ENCODE measurements at places on chromosomes 16 and 17.

DNA sequence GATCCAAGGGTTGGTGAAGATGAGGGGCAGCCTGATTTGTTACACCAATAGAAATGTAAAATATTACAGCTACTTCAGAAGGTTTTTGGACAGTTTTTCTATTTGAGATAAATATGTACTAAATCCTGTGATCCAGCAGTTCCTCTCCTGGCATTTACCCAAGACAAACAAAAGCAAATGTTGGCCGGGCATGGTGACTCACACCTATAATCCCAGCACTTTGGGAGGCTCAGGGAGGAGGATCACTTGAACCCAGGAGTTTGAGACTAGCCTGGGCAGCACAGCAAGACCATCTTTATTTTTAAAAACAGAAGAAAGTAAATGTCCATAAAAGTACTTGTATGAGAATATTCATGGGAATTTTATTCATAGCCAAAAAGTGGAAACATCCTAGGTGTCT is 64.8 kb upstream of the MRC2 start:
- DNase-seq = no peak

GRCh38 chr17:75602644-75603043 is 15.0 kb downstream of the MYO15B start:
- no peak for DNase-seq

- no peak for DNase-seq
Measured at GRCh38 chr17:78882540-78883088, 20.4 kb downstream of the CEP295NL start.

DNA sequence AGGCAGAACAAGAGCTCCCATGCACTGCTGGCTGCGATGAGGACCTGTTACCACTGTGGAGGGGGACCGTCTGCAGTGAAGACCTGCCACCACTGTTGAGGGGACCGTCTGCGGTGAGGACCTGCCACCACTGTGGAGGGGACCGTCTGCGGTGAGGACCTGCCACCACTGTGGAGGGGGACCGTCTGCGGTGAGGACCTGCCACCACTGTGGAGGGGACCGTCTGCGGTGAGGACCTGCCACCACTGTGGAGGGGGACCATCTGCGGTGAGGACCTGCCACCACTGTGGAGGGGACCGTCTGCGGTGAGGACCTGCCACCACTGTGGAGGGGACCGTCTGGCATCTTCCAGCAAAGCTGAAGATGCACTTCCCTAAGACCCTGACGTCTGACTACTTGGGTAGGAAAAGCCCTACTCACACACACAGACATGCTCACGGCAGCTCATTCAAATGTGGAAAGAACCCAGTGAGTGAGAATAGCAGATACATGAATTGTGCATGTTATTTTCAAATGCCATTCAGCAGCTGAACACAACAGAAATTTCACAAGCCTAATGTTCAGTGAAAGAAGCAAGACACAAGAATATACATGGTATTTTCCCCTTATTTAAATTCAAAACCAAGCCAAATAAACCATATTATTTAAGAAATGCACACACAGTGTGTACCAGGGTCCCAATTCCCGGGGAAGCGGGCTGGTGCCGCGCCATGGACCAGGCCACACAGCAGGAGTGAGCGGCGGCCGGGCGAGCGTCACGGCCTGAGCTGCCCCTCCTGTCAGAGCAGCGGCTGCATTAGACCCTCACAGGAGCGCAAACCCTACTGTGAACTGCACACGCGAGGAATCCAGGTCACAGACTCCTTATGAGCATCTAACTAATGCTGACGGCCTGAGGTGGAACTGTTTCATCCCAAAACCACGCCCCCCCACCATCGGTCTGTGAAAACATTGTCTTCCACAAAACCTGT is 64.2 kb upstream of the METRNL start:
- DNase-seq = no peak

DNA sequence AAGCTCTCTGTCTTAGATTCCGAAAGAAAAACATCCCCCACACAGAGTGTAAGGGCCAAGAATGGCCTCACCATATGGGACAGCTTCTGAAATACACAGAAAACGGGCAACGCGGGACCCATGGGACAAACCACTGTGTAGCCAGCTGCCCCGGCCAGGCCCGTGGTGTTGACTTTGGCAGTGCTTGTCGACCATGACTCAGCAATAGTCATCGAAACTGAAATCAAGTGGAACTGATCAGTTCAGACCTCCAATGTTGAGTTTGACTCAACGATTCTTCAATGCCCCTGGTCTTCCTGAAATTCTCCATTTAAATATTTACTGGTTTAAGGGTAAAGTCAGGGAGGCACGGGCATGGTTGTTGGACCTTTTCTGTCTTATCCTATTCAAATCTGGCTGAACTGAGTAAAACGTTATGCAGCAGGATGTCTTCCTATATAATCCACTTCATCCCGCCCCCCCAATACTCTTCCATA is 27.5 kb downstream of the ZFHX3 start:
- DNase-seq = no peak

DNA sequence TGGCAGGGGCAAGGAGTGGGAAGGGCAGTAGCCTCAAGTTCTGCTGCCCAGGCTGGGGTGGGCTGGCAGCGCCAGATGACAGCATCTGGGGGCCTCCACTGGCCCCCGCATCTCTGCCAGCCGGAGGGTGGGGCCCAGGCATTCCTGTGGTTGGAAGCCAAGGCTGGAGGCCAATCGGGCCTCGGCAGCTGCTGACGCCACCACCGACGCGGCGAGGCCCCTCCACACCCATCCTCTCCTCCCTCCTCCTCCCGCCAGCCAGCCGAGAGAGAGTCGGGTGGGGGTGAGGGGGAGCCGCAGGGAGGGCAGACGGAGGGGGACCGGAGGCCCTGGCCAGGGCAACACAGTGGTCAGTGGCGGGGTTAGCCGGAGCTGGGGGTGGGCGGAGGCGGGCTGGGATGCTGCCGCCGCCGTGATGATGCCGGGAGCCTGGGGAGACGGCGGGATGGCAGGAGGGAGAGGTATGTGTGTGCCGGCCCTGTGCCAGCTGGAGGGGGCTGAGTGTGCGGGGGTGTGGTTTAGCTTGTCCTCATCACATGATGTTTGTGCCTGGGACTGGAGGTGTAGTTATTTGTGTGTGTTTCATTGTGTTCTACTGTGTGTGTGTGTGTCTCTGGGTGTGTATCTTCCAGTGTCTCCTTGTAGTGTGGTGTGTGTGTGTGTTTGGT is 36.6 kb downstream of the ARHGAP23 start:
- peak; percentile 96 for DNase-seq

DNA sequence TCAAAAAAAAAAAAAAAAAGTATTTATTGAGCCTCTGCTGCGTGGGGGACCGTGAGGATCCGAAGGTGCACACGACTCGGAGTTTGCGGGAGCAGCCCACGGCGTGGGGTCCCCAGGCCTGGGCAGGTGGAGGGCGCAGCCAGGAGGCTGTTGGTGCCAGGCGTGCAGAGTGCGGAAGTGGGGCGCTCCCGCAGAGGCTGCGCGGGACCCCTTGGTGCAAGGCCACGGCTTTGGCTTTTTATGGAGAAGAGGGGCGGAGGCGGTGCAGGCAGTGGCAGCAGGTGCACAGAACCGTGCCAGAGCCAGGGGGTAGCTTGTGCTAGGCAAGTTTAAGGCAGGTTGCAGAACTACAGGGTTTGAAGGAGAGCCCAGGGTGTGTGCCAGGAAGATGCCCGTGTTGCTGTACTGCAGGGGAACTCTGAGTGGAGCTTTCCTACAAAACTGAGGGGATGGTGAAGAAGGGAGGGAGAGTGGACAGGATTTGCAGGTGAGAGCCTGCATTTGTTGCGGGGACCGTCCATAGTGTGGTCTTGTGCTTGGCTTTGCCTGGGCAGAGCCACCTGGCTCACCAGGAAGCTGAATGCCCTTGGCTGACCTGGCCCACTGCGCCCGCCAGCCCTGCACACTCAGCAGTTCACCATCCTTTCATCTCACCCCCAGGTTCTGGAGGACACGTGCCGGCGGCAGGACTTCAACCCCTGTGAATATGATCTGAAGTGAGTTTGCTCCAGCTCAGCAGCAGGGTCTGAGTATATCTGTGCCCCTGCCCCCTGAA is 1.3 kb downstream of the ASPSCR1 start:
- DNase-seq = no peak

DNA sequence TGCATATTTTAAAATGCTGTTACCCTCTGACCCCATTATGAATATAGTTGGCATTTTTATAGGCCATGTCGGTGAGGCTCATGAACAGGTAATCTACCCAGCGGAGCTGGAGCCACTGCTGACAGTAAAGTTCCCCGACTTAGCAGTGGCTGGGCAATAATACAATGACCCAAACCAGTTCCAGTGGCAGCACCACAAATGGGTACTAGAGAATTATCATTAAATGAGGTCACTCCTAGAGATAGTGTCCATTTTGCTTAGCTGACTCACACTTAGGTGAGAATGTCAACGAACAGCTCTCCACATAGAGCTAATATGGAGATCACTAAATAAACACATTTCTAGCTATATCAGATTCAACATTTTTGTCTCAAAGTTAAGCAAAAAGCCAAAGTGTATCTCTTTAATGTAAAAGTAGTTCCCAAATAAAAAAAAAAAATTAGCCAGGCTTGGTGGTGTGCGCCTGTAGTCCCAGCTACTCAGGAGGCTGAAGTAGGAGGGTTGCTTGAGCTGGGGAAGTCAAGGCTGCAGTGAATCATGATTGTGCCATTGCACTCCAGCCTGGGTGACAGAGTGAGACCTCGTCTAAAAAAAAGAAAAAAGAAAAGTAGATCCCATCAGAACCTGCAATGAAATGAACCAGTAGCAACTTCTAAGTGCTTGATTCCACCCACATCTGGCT is 7.4 kb downstream of the MYO1D start:
- DNase-seq = no peak

DNA sequence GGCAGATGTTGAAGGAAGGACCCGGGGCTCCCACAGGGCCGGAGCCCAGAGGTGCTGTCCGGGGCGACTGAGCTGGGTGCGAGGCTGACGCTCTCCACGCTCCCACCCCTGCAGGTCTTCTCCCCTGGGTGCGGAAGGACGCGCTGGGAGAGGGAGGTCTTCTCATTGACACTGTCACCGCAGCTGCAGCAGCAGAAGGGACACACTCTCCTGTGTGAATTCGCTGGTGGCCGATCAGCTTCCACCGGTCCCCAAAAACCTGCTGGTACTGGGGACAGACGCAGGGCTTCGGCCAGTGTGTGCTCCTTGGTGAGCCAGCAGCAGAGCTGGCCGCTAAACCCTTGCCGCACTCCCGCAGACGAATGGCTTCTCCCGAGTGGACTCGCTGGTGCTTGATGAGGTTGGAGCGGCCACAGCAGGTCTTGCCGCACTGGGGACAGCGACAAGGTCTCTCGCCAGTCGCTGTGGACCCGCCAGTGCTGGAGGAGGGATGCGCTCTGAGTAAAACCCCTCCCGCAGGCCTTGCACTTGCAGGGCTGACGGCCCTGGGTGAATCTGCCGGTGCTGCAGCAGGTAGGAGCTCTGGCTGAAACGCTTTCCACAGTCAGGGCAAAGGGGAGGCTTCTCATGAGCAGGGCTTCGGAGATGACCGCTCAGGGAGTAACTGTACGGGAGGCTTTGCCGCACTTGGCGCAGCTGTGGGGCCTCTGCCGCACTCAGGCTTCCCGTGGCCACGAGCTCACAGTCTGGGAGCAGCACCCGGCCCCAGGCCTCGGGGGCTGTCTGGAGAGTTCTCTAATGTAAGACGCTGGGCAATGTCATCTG is 6.2 kb downstream of the ZNF843 start:
- DNase-seq = no peak

DNA sequence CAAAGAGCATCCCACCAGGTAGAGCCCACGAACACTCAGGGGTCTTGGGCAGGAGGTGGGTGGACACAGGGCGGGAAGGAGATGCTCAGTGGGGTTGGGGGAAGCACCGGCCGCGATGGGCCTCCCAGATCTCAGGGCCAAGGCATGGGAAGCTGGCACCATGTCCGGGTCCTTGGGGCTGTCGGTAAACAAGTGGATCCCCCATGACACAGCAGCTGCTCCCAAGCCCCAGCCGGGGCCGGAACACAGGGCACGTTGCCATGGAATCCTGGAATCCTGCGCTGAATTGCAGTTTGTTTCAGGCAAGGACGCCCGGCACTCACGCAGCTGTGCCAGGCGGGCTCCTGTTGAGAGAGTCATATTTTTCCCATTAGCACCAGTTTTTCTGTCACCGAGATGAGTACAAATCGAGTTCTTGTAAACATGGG is 23.0 kb upstream of the CHMP6 start:
- DNase-seq = no peak

- no peak for DNase-seq
Measured at GRCh38 chr17:82318772-82319606, 1.6 kb upstream of the CD7 start.

- no peak for DNase-seq
Measured at GRCh38 chr17:7114241-7114874, at the start of gene ASGR2. ASGR2 (minus strand) TSS chr17:7114822; CDS start chr17:7114240, 582 bp downstream.

DNA sequence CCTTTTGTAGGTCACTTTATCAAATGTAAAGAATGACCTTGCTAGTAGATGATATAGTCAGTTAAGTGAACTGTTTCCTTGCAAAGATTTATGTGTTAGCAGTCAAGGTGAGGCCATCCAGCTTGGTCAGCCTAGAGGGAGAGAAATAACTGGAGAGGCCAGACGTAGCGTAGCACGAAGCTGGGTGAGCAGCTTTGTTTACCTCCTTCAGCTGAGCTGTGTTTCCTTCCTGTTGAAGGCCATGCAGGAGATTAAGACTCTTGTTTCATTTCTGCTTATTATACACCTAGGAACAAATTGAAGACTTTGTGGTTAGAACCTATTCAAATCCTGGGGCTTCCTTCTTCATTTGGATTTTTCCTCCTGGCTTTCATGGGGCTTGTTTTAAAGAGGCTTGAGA is 267.1 kb downstream of the PHKB start:
- no peak for DNase-seq

DNA sequence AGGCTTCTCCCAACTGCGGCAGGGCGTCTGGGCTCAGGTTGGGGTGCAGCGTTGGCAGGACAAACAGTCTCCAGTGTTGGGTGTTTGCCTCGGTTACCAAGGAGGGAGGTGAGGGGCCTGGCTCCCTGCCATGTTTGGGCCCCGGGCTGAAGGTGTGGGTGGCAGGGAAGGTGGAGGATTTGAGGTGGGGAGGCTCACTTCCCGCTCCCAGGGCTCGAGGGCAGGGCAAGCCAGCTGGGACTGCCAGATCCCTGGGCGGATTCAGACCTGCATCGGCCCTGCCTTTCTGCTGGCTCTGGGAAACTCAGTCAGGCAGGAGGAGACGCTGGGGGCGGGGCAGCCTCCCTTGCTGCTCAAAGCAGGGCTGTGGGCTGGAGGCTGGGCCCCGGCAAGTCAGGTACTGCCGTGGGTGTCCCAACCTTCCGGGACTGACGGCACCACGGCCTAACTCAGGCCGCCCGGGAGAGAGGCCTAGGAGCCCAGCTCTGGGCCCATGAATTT is 31.3 kb upstream of the KRT17 start:
- DNase-seq = no peak

All from vagina (tissue), 2 donors.